ENCODE measurements at places on chromosomes 2 and 18. TPM values are rescaled to one million over a fixed set of nuclear protein-coding genes. Genes with fewer than 3 reads are reported as not detected.

Gene RAB3GAP1
- 61.3 TPM for total RNA-seq

Gene SERPINB12
- total RNA-seq: not detected

Gene LONRF2
- under 0.01 TPM for total RNA-seq

Gene SERPINB4
- not detected for total RNA-seq

Gene HOXD11
- total RNA-seq: 0.11 TPM

Gene FAHD2A
- total RNA-seq: 24.7 TPM

Gene GAL3ST2
- not detected for total RNA-seq

Gene CXCR1
- not detected for total RNA-seq

Gene LRATD1
- total RNA-seq: 3.4 TPM

Gene MDH1B
- total RNA-seq: 0.11 TPM

Gene CFAP221
- total RNA-seq: not detected

Gene FOXD4L1
- total RNA-seq: not detected

Gene AGXT
- total RNA-seq: not detected

Gene CNTNAP5
- under 0.01 TPM for total RNA-seq

Gene UGT1A10
- total RNA-seq: not detected

Gene CYP1B1
- 0.11 TPM for total RNA-seq

Gene KIAA2012
- total RNA-seq: not detected

Gene CHAC2
- total RNA-seq: 4.6 TPM

Gene XDH
- total RNA-seq: not detected

Gene FAM124B
- 13.3 TPM for total RNA-seq
